CD4-positive, alpha-beta T cell treated with Interleukin-15 for 4 hours (primary cell): ENCODE measurements at places on chromosomes 1 and 21.

DNA sequence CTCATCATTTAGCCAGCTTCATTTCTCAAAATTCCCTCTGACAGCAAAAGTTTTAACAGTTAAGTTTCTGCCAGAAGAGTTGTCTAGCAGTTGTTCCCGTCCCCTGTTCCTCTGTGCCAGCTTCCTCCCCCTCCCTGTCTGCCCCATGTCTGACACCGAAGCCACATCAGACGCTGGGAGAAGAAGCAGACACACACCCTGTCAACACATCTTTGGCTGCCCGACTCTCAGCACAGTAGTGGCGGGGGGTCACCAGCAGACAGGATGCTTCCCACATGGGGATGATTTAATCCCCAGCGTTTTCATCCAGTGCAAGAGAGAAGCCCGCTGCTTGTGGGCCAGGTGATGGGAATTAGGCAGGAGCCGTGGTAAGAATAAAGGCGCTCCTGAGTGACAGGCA is 379.4 kb upstream of the RUNX1 start:
- DNase-seq = peak; percentile 25

- DNase-seq = no peak
Measured at GRCh38 chr21:32747396-32747795, 19.6 kb upstream of the SYNJ1 start.

DNA sequence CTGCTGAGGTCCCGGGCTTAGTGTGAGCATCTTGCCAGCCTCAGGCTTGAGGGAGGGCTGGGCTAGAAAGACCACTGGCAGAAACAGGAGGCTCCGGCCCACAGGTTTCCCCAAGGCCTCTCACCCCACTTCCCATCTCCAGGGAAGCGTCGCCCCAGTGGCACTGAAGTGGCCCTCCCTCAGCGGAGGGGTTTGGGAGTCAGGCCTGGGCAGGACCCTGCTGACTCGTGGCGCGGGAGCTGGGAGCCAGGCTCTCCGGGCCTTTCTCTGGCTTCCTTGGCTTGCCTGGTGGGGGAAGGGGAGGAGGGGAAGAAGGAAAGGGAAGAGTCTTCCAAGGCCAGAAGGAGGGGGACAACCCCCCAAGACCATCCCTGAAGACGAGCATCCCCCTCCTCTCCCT is 7.2 kb upstream of the HTR6 start:
- no peak for DNase-seq

DNA sequence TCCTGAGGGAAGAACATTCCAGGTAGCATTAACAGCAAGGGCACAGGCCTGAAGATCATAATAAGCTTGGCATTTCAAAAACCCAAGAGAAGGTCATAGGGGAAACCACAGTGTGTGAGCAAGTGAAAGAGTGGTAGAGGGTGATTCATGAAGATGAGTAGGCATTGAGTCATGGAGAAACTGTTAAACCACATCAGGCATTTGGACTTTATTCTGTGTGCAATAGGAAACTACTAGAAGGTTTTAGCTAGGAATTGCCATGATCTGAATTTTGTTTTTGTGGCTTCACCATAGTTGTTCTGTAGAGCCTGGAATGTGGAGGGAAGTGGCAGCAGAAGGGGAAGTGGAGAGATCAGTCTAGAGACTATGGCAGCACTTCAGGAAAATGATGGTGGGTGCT is 359.0 kb upstream of the PTBP2 start:
- no peak for DNase-seq

GRCh38 chr1:220974431-220974830 is 95.2 kb downstream of the HLX start:
- no peak for DNase-seq

GRCh38 chr1:67773462-67773861 is 59.8 kb downstream of the GNG12 start:
- DNase-seq = no peak
